PC-3 (cell line): ENCODE measurements at places on chromosomes 6 and 20.

DNA sequence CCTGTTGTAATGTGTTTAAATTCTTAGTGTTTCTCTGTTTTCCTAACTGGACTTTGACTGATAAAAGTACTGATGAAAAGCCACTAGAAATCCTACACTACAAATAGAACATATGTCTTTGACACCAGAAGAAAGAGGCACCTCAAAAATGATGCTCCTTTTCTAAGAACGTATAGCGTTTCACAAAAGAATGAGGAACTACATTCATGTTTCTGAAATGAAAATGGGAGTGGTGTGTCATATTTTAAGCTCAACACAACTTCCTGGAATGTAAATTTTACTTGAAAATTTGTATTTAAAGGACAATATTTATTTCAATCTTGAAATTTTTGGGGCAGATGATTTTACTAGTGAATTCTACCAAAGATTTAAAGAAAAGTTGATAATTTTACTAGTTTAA lies 35.3 kb downstream of the KIAA0408 start:
- no peak for DNase-seq

- DNase-seq: peak; percentile 35
These were observed 22.7 kb upstream of the RNF24 start for GRCh38 chr20:4038047-4038459.

- DNase-seq: peak; percentile 82
These were observed 89.7 kb upstream of the QKI start for GRCh38 chr6:163324688-163325389.

DNA sequence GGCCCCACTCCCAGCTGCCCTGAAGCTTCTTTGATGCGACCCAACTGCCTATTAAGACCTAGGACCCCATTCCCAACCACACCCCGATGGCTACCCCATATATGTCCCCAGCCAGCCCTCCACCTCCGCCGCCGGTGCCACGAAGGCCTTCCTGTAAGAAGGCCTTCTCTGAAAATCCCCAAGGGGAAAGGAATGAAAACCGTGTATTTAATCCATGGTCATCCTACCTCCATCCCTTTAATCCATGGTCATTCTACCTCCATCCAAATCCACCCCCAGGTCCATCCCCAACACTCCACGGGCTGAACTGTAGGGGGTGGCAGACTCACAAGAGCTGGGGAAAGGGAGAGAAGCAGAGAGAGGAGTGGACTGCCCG lies 545 bp upstream of the VSX1 start:
- DNase-seq: no peak

GRCh38 chr20:8232332-8232731 lies 100.3 kb downstream of the PLCB1 start:
- no peak for DNase-seq

GRCh38 chr20:57897156-57897874 lies 187.5 kb upstream of the PMEPA1 start:
- no peak for DNase-seq

- no peak for DNase-seq
These were observed 8.5 kb downstream of the ISM1 start for GRCh38 chr20:13229538-13229937.

- DNase-seq: no peak
These were observed 775 bp downstream of the PIGU start for GRCh38 chr20:34675993-34676641.

DNA sequence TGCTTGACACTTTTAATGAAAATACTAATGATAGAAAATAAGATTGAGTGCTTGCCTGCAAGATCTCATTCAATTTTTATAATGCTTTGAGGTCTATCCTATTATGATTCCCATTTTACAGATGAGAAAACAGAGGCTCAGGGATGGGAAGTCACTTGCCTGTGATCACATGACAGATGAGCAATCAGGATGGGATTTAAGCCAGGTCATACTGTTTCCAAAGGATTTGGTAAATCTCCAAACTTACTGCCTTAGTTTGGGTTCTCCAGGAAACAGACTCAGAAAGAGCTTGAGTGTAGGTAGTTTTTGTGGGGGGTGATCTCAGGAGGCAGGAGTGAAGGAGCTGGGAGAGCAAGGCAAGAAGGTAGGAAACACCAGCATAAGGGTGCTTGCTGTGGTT lies 456.3 kb downstream of the MAFB start:
- DNase-seq: no peak

- DNase-seq: no peak
These were observed 169.5 kb upstream of the THEMIS start for GRCh38 chr6:128070406-128070805.

DNA sequence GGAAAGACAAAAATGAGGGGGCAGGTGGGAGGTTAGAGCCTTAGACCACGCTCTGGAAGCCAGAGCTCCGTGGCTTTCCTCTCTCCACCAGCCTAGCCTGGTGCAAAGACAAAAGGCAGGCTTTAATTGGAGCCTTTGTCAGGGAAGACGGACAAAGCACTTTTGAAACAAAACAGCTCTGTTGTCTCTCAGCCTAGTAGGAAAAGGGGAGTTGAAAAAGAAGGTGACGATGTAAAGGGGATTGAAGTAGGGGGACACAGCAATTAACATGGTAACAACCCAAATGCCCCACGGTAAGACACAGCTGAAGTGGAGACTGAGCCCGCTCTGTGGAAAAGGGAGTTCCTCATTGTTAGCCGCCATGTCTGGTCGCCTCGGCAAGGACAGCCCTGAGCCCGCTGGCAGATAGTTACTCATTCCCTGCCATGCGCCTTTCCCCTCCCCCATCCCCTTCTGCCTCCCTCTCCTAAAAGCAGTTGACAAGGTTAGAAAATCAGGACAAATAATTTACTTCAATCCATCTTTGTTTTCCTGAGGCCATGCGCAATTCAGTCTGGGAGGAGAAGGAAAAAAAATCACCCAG lies 93.0 kb downstream of the TCP11 start:
- DNase-seq: no peak

GRCh38 chr6:67277312-67277711 lies 1357.8 kb upstream of the ADGRB3 start:
- DNase-seq: no peak

DNA sequence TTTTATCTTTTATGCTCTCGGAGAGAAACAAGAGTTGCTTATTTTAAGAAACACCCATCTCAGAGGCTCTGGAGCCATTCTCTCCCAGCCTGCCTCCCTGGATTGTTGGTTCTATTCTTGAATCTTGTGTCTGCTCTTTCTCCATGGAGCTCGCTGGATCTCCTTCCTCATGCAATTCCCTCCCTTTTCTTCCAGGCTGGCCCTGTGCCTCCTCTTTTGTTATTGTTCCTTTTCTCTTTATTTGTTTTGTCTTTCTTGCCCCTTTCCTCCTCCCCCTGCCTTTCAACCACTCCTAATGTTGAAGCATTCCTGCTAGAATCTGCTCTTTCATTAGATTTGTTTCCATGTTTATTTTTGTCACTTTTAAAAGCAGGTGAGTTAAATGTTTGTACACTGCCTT lies 76.5 kb downstream of the STMND1 start:
- no peak for DNase-seq

DNA sequence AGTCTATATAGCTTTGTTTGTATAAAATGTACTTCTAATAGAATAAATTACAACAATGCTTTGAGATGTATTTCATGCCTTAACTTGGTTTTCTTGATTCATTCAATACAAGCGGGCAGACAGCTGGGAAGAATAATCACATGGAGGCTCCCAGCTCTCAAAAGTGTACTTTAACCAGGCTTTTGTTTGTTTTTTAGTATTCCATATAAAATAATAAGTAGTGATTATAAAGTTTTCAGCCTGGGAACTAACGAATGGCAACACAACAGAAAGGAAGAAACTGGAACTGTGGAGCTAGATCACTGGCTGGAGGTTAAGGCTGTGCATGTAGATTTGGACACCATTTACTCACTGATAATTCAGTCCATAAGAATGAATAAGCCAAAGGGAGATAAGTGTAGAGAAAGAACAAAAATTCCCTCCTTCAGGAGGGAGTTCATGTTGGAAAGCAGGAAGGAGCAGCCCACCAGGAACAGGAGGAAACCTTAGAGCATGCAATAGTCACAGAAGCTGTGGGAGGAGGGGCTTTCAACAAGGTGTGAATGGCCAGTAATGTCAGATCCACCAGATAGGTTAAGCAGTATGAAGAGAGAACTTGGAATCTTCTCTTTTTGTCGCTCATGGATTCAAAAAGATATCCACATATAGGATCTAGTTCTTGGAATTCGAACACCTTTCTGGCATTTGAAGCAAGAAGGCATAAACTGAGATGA lies 41.2 kb upstream of the SLC35D3 start:
- no peak for DNase-seq

DNA sequence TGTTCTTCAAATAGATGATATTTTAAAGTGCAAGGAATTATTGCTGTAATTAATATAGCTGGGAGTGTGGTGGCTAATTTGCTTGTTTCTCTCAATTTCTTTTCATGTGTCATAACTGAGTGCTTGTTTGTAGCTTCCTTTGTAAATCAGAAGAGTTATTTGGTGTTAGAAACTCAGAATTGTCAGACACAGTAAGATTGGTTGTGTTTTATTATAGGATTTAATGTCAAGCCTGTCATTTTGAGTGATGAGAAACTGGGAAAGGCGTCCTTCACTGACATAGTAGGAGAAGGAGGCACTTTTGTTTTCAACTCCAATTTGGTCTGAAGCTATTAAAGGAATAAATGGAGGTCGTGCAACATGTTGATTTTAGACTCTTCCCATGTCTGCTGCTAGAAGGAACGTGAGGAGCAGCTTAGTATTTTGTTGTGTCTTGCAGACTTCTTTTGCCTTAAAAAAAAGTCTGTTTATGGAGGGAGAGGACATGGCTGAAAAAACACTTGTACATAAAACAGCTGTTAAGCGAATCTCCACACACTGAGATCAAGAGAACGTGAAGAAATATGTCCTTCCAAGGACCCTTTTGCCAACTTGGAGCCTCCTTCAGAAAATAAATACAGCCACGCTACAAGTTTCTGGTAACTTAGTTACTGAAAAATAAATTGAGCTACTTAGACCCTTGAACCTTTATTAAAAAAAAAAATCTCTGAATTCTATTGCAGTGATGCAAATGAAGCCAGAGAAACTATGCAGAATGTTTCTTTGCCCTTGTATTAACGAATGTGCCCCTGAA lies 59.5 kb downstream of the BMP6 start:
- no peak for DNase-seq

DNA sequence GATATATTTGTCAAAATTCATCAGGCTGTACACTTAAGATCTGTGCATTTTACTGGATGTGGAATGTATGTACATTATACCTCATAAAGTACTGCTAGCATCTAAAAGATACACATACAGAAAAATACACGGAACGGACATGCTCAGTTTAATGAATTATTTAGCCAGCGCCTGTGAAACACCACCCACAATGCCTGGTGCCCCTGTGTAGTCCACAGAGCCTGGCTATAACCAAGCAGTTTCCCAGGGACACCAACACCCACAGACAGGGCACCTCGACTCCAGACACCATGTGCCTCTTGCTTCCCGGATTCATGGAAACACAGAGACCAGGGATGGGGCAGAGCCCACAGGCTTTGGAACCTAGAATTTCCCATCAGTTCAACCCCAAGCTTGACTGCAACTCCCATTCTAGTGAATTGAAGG lies 17.4 kb upstream of the ARMC12 start:
- DNase-seq: no peak

- peak; percentile 58 for DNase-seq
These were observed 35.5 kb downstream of the ASCC3 start for GRCh38 chr6:100845676-100846075.

DNA sequence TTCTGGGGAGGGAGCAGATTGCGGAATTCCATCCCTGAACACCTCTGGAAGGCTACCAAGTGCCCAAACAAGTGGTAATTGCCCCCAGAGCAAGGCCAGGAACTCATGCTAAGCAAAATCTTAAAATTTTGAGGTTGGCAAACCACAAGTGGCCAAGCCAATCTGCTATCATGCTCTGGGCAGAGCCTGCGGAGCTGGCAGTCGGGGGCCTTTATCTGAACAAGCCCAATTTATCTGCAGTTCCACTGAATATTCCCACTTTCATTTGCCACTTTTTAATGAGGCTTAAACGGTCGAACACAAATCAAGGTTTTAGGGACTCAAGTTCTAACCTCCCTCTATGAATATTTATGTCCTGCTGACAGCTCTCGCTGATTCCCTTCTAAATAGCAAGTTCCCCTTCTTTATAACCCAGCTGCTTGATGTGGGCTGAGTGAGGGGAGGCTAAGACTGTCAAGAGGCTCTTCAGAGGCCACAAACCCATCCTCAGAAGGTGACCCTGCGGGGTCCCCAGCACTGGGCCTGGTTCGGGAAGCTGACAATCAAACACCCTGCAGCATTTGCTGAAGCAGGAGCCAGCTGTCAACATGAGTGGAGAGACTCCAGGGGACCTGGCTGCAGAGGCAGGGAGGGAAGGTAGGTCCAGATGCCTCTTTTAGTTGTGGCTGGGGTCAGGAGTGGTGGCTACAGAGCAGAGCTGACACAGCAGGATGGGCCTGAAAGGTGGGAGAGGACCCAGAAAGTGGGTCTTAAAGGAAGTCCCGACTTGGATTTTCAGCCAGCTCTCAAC lies 11.9 kb downstream of the CCDC167 start:
- no peak for DNase-seq

DNA sequence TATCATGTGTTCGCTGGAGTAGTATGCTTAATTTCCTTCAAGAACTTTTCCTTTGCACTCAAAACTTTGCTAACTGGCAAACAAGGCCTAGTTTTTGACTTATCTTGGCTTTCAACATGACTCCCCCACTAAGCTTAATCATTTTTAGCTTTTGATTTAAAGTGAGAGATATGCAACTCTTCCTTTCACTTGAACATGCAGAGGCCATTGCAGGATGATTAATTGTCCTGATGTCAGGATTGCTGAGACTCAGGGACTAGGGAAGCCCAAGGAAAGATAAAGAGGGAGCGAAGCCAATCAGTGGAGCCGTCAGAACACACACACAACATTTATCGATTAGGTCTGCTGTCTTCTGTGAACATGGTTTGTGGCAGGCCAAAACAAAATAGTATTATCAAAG lies 491.4 kb downstream of the CBLN4 start:
- no peak for DNase-seq

DNA sequence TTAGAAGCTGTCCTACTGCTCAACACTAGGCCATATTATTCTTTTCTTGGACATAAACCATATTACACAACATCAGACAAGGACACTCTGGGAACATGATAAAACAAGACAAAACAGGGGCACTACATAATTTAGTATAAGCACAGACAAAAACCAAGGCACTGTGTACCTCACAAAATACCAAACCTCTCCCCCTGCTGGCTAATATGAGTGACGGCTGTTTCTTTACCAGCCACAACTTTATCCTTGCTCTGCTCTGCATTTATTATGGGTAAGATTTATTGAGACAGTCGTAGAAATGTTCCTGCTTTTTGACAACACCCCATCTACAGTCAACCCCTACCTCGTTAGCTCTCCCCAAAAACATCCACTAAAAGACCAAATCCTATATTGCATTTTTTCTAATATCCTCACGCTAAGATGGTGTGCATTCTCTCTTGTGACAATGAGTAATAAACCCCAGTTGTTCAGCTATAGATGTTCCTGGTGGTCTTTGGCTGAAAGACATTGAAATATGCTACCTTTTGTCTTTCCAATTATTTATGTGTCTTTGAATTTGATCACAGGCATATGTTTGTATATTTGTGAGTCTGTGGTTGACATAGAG lies 23.8 kb upstream of the POLR1H start:
- peak; percentile 51 for DNase-seq
